ENCODE measurements at places on chromosomes 4 and X.
A peak's percentile ranks its signal among the peaks of the same experiment; 100 is the strongest.

DNA sequence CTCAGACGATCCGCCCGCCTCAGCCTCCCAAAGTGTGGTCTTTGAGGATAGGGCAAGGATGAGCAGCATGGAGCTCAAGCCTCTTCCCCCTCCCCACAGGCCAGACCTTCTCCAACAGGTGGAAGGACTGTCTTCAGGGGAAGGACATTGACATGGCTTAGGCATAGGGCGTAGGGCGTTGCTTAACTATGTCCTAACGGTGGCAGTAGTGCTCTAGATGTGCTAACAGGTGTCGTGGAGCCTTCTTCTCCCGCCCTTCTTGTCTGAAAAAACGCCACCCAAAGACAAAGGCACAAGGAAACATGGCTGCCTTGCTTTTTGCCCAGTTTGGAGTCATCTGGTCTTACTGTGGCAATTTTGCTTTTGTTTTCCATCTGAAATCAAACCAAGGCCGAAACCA is 219.8 kb downstream of the OR13H1 start:
- no peak for DNase-seq

DNA sequence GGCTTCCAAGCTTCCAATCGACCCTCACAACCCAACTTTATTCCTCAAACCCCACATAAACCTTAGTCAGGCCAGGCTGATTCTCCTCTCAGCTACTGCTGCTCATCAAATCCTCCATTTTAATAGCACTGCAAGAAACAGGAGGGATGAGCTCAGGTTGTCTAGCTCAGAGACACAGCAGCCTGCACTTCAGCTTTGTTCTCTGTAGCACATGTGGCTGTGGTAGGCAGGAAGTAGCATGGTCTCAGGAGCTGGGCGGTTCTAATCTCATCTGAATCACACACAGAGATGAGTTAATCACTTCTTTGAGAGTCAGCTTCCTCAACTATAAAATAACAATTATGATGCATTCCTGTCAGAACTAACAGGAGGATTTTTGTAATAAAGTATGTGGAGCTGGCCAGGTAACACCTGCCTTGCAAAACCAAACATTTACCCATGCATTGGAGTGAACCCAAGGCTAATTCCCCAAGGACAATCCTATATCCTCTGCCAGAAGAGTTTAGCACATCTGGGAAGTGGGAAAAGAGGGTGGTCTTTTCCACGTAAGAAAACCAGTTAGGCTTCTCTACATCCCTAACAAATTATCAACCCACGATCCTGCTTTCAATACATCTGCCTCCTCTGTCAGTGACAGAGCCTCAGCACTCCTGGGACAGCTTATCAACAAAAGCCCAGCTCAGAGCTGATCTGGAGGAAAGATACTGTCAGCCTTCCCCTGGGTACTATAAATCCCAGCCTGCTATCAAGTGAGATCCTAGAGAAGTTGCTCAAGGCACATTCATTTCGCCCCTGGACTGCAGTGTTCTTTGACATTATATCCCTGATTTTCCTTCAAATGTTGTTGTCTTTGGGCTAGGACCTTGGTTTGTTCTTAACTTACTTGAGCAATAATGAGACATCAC is 32.8 kb downstream of the ELOVL6 start:
- DNase-seq = no peak

GRCh38 chr4:187019896-187020295 is 296.2 kb upstream of the FAT1 start:
- DNase-seq = no peak

GRCh38 chrX:53433651-53434639 is at the start of gene HSD17B10:
Gene HSD17B10, minus strand, starts transcription at chrX:53434370. Its CDS starts 25 bp downstream, at chrX:53434345.
- peak; percentile 30 for DNase-seq

DNA sequence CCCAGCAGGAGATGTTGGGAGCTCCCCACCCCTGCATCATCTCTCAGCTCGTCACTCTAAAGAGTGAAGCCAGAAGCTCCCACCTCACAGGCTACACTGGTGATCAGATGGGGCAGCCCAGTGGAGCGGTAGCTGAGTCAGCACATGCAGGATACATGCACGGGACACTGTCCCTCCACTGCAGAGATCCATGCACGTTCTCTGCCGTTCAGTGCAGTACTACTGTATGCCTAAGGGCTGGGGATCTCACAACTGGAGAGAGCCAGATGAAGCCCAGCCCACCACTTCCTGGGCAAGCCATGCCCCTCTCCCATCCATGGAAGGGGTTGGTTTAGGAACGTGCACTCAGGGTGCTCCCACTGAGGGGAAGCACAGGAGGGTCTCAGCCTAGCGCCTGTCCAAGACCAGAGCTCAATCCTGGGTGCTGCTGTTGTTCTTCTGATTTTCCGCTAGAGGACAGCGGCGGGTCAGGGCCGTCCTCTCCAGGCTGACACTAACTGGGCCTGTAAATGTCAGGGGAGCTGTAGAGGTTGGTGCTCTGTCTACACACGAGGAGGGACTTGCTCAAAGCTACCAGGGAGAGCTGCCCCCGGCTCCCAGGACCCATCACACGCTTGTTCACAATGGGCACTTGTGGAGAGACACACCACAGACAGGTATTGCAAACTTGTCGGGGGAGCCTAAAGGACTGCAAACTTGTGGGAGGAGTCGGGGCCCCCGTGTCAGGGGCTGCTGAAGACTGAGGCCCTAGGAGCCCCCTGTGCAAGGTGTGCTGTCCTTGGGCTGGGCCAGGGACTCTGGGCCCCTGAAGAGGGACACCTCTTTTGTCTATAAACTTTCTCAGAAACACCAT is 18.2 kb upstream of the ABLIM2 start:
- DNase-seq = no peak

- DNase-seq = no peak
Measured at GRCh38 chrX:32532262-32532661, 679.1 kb downstream of the DMD start.

- DNase-seq = no peak
Measured at GRCh38 chrX:111100191-111100590, 4.2 kb downstream of the PAK3 start.

Data from GOT3 (cell line).